Left ventricle myocardium superior (tissue), 1 donor: ENCODE measurements at places on chromosomes 7 and 10.

DNA sequence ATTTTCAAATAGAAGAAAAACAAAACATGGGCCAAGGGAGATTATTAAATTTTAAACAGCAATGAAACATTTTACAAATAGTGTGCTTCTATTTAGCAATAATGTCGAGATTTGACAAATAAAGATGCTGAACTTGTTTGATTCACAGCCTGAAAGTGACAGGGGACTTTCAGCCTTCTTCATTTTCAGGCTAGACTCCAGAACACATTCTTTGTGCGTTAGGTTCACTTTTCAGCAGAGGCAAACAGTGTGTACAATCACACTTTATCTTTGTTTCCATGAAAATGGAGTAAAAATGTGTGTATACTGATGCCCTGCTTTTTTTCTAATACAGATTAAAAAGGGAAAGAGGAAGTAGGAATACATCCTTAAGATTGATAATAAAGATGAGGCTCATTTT lies 35.6 kb downstream of the FAM171A1 start:
- no peak for DNase-seq

GRCh38 chr7:157037028-157037427 lies 26.6 kb upstream of the MNX1 start:
- DNase-seq: no peak

- no peak for DNase-seq
Observed at GRCh38 chr7:78020136-78020873, 221.7 kb downstream of the PHTF2 start.

DNA sequence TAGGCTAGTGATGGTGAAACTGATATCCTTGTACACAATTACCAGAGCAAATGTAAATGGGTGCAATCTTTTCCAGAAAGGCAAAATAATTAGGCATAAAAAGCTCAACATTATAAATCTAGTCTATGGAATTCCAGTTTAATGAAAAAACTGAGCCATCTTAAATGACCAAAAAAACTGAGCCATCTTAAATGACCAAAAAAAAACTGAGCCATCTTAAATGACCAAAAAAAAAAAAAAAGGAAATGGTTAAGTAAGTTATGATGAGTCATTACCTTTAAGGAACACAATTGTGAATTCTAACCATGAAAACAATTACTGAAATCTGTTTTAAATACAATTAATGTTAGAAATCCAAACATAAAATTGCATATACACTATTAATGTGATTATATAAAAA lies 25.3 kb downstream of the USP6NL start:
- no peak for DNase-seq

DNA sequence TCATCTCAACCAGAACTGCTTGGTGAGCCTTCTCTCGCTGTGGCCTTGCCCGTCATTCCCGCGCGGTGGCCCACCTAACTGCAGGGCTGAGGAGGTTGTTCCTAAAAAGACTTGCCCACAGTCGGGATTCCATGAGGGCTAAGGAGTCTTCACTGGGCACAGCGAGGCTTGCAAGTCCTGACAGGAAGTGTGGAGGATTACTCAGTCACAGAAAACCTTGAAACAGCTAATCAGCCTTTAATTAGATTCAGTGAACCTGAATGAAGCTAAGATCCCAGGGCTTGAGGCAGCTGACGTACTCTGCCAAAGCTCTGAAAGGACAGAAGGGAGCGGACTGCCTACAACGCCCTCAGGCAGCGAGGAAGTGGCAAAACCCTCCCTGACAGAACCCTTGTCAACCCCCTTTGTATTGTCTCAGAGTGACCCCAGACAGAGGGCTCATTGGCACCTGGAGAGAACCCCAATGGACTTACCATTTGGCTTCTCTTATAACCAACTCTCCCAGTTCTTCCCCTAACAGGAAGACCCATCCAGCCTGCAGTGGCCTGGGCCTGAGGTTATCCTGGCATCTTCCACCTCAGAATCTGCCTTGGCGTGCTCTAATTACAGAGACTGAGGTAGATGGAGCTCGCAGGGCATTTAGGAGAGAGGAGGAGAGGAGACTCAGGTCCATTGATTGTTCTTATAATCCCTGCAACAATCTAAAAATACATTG lies 2.5 kb upstream of the LAMB4 start:
- no peak for DNase-seq

GRCh38 chr7:20218279-20218678 lies 1.1 kb upstream of the MACC1 start:
- DNase-seq: no peak

DNA sequence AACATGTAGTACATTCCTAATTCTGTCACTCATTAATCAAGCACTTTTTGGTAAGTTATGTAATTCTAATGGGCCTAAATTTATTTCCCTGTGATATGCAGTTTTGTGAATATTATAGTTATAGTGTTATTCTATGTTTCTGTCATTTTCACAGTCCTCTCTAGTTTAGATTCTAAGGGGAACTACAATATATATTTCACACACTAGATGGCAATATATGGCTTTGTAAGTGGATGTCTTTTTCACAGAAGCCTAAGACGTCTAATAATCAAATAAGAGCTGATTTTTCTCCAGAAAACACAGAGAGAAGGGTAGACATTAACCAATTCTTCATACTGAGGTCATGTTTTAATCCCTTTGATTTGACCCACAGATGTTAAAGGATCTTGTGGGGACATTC lies 18.0 kb downstream of the RNLS start:
- no peak for DNase-seq

DNA sequence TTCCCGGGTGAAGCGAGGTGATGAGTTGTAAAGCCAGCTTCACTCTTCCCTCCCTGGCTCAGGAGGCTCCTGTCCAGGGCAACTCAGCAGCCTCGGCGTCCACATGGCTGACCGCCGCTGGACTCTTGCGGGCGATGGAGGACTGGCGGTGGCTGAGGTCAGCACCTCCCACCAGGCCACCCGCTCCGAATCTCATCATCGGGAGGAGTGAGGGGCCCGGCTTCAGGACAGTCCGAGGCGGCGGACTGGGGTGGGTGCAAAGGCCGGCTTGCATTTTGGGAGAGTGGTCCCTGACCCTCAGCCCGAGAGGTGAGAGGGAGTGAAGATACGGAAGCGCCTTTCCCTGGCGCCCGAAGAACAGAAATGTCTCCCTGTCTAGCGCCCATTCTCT lies 759 bp downstream of the DNAJB12 start:
- peak; percentile 46 for DNase-seq

- no peak for DNase-seq
Observed at GRCh38 chr7:12584930-12585329, 14.4 kb downstream of the SCIN start.

DNA sequence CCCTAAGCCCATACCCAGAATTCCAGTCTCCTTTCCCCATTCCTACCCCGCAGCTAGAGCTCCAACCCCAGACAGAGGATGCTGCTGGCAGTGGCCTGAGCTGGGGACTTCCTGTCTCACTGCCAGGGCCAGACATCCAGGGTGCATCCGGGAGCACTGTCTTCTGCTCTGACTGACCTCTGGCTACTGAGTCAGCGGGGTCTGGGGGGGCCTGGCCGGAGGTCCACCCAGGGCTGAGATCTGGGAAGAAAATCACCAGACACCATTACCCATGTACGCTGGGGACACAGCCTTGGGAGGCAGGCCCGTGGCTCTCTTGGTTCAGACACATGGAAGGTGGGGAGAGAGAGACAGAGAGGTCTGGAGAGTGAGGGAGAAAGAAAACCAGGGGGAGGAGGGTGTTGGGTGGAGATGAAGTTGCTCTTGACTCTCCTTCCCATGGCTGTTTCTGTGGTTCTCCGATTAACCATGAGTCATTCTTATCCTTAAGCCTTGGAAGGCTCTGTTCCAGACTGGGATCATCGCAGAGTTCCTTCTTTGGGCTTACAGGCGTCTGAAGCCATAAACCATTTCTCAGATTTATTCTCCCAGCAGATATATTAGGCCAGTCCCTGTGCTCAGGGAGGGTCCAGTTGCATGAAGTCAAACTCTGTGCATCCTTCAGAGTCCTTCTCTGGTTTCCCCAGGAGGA lies 23.6 kb downstream of the TSPAN15 start:
- DNase-seq: no peak

DNA sequence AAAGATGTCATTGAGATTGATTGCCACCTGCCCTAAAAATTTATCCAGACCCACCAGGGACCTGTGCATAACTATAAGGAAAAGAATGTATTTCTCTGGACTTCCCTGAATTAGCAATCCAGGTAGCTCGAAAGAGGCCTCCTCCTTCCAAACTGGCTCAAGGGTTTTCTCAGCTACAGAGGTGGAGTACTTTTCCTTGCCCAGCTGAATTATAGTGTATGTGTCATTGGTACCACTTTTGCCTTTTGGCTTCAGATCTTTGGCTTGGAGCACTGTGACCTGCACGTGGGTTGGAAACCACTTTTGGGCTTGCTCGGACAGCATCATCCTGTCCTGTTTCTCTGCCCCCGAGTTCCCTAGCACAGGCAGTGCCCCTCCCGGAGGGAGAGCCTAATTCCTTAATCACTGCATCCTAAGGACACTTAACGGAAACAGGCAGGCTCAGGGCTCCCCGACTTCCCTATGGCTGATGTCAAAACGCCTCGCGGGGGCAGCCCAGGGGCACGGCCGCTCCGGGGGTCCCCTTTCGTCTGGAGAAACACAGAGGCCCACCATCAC lies 825 bp downstream of the RAB11FIP2 start:
- no peak for DNase-seq

DNA sequence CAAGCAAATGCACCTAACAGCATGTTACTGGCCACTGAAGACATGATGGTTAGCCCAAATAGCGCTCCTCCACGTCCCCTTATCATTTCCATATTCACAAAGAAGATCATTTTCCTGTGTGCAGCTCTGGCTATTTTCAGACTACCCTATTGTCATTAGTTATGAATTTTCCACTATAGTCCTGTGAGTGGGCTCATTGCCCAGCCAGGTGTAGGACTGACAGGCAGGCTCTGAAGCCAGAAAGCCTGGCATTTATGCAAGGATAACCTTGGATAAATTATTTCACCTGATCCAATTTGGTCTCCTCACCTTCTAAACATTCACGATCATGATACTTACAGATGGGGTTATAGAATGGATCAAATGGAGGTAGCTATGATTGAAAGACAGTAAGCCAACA lies 104.6 kb downstream of the C10orf90 start:
- no peak for DNase-seq

DNA sequence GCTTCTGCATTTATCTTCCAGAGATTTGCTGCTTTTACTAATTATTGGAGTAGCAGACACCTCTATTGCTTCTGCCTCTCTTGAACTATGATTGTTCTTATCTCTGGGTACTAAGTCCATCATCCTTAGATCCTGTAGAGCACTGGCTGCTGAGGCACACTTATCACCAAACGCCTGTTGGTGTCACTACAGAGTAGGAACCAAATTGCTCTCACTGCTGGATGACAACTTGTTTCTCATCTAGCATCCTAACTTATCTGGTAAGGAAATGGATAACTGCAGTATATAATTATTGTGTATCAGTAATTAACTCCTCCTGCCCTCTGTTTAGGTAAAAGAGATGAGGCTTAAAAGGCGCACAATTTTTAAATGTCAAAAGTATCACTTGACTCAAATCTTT lies 1059.4 kb downstream of the NRG3 start:
- DNase-seq: no peak

DNA sequence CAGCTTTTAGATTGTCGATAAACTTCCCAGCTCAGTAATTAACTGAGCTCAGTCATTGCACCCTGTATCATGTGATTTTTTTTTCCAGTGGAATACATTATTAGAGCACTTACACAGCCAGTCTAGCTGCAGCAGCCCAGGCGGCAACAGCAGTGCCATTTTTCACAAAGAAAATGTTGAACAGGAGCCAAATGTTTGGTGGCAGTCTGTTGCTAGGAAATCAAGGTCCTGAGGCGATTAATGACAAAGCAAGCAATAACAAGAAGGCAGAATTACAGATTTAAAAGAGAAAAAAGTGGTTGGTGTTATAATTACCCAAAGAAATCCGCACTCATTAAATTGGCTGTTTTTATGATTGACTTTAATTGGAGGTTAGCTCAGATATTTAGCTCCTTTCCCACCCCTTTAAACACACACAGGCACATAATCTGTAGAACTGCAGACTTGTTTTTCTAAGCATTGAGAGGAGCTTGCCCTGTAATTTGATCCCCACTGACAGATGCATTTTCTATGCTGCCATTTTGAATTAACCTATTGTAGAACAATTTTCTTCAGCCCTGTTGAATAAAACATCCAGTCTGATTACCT lies 267.4 kb downstream of the ADK start:
- DNase-seq: no peak

DNA sequence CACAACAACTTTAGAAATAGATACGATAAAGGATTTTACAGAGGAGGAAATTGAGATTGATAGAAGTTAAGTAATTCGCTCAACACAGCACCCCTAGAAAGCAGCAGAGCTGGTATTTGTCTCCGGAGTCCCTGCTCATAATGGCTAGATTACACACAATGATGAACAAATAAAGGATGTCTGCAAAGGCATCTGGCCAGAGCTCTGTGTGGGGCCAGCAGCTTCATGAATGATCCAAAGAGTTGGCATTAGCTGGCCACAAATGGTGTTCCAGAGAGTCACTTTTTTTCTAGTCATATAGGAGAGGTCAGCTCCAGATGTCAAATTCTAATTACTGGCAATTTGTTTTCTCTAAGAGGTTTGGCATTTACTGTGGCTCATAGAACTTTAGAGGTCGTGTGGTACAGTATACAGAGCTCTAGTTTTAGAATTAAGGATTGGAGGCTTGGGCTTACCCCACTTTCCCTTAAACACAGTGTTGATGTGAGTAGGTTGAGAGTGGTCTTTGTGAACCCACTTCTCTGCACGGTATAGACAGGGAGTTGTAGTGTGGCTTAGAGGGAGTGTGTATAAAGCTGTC lies 186.2 kb downstream of the BICC1 start:
- no peak for DNase-seq

- peak; percentile 70 for DNase-seq
Observed at GRCh38 chr7:159020987-159021386, 123.7 kb downstream of the VIPR2 start.

DNA sequence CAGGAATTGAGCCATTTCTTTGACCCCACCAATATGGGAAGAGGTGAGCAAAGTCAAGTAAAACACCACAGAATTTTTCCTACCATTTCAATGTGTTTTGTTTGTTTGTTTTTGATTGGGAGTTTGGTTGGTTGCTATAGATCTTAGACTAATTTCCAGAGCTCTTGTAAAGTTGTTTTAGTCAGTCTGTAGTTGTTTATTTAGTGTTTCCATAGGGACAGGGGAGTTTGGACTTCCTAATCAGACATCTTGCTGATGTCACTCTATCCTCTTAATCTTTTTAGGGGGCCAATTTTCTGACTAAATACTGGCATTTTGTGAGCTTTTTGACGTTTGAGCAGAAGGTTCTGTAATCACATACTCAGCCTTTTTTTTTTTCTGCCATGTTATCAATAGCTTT lies 266.9 kb downstream of the ABCA13 start:
- DNase-seq: no peak

DNA sequence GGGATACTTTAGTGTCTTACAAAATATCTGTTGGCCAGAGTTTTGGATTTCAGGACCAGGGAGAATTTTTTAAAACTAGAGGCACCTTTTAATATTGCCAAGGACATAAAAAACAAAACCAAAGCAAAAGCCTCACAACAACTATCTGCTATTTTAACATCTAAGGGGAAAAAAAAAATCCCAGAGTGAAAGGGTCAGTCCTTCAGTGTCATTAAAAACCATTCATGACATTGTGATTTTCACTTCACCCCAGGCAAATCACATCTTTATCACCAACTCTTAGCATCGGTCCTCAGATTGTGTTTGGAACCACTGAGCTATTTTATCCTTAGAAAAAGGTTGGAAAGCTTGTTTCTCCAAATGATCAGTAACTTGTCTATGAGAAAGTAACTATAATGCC lies 10.7 kb downstream of the CEP41 start:
- DNase-seq: no peak
